ENCODE measurements at places on chromosomes 5 and 9.

DNA sequence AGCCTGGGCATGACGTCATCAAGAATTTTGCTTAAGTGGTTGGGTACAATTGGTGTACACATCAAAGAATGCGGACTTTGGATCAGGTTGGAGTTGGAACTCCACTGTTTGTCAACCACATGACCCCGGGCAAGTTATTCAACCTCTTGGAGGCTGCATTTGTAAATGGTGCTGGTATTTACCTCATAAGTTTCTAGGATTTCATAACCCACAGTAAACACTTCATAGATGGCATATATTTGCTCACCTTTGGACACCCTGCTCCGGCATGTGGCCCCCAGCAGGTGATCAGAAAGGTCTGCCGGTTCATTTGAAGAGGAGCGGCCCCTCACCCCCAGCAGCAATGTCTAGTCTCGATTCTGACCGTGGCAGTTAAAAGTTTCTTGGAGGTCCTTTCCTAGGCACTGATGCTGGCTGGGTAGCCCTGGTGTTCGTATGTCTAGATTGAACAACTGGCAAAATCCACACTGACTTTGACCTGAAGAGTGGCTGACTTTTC, 60.6 kb downstream of the IL6ST start:
- no peak for DNase-seq

DNA sequence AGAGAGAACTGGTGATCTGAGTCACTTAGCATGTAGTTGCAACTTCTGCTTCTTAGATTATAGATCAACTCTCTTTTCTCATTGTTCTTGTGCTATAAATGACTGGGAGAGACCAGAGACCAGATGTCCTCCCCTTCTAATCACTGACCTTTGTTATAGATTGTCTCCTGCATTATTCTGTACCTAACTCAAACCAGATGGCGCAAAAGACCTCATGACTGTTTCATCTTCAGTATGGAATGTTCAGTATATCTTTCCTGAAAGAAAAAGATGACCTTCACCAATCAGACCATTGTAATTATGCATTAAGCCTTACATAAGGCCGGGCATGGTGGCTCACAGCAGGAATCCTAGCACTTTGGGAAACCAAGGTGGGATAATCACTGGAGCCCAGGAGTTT, 30.5 kb upstream of the ADAM19 start:
- DNase-seq, result no peak

DNA sequence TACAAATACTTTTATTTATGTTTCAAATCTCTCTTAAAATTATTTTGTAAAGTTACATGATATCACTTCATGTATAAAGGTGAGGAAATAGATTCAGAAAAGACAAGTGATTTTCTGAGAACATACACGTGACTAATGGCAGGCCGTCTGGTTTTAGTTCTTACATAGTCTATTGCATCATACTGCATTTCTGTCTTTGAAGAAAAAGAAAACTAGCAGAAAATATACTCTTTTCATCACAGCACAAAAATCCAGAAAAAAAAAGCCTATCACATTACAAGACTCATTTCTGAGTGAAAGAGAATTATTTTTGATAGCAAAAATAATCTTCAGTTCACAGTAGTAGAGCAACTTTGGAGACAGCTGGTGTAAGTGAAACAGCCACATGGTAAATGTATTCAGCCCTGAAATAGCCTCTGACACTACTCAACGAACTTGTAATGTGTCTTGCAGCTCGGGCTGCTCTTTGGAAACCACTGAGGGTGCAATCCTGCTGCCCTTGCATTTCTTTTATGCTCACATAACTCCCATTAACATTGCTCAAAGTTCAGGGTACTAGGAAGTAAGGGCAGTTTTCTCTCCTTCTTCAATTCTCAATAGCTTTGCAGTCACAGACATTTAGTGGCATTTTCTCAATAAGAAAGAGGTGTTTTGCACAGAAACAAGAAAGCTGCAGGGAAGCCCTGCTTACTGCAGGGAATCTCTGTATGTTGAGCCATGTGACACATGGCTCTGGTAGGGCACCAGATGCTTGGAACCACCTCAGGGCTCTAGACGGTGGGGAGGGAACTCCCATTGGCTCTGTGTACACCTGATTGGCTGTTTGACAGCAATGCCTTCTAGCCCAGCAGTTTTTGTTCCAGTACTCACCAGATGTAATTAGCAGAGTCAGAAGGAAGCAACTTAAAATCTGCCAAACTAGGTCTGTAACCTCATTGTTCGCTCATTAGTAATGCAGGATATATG, 845.3 kb upstream of the PTPRD start:
- DNase-seq, result no peak

- DNase-seq, result no peak
Measured at GRCh38 chr5:145236127-145236526, 599.0 kb downstream of the PRELID2 start.

DNA sequence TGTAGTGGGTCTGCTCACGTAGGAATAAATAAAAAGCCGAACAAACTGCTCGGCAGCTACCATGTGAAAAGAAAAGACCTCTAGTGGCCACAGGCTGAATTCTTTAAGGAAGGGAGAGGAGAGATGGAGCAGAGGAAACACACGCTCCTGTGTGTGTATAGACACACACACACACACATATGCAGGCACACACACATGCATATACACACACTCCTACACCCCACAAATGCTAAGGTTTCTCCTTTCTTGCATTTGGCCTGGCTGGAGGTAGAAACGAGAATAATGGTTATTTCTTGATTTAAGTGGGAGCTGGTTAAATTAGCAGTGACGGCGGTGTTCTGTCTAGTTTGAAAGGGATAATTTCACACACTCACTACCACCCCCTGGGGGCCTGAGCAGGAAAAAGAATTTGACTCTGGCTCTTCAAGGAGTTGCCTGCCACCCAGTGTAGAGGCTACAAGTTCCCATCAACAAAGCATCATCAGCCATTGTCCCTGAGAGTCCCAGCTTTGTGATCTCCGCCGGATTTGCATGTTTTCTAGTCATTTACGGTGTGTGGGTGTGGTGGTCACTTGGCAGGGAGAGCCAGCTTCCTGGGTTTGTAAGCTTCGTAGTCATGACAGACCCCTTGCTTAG, at the start of gene INSYN2B:
TSS of gene INSYN2B (minus strand) at position 78 of the 636 bp plus-strand sequence. CDS start 96,597 bp downstream, outside the sequence.
- DNase-seq, result peak; percentile 4

- no peak for DNase-seq
Measured at GRCh38 chr5:151037561-151038411, 17.4 kb downstream of the GPX3 start.

DNA sequence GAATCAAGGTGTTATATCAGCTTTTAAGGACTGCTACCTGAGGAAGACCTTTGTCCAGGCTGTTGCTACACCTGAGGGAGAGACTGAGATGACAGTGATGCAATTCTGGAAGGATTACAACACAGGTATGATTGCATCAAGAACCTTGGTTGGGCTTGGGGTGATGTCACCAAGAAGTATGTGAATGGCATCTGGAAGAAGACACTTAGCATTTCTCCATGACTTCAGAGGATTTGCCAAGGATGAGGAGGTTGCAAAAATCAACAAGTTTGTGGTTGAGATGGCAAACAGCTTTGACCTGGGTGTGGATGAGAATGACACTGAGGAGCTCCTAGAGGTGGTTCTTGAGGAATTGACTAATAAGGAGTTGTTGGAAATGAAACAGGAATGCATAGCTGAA, 67.9 kb upstream of the PANK3 start:
- no peak for DNase-seq

- no peak for DNase-seq
Measured at GRCh38 chr5:129067745-129068144, 26.8 kb upstream of the ISOC1 start.

DNA sequence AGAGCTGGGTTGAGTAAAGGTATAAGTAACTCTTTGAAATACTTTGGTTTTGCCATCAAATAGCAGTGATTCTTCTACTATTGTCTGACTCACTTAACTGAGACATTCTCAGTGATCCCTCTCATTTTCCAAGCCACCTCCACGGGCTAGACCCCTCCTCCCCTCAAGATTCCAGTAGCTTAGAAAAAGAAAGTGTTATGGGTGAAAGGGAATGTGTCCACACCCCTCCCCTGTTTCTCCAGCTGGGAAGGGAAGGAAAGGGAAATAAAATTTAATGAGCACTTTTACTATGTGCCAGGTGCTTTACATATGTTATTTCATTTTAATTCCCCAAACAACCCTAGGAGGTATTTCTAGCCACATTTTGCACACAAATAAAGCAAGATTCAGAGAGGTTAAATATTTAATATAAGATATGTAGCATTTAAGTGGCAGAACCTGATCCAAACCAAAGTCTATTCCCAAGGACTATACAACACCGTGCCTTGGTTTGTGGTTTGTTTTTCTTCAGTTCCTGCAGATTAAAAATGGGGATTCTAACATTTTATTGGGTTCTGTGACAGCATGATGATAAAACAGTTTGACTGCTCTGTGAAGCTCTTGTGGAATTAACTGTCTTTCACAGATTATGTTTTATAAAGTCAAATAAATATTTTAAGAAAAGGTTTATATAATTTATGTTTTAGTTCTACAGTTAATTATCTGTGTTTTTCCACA, 135.9 kb downstream of the ZSWIM6 start:
- DNase-seq, result no peak

DNA sequence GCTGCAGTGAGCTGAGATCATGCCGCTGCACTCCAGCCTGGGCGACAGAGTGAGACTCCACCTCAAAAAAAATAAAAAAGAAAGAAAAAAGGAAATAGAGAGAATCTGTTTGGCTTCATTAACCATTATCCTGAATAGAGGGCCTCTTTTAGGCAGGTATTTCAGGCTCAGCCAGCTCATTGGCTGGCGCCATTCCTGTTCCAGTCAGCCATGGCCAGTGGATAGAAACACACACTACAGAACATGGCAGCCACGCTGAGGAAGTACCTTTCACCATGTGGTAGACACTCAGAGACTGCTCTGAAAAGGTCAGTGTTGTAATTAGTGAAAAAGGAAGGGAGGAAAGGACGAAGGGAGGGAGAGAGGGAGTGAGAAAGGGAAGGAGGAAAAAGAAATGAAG, 340.0 kb upstream of the ACTBL2 start:
- DNase-seq, result no peak

GRCh38 chr5:143752165-143752850, 59.7 kb upstream of the HMHB1 start:
- DNase-seq, result no peak

DNA sequence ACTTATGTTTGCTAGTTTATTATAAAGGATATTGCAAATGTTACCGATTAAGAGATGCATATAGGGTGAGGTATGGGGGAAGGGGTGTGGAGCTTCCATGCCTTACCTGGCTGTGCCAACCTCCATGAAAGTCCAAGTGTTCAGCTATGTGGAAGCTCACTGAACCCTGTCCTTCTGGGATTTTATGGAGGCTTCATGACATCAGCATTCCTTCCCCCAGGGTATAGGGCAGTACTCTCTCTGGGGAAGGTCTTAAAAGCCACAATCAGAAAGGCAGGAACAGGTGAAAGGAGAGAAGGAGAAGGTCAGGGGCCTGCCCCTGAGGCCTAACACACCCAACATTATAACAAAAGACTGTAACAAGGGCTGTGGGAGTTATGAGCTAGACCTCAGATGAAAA, 592.6 kb downstream of the PDE4D start:
- no peak for DNase-seq

DNA sequence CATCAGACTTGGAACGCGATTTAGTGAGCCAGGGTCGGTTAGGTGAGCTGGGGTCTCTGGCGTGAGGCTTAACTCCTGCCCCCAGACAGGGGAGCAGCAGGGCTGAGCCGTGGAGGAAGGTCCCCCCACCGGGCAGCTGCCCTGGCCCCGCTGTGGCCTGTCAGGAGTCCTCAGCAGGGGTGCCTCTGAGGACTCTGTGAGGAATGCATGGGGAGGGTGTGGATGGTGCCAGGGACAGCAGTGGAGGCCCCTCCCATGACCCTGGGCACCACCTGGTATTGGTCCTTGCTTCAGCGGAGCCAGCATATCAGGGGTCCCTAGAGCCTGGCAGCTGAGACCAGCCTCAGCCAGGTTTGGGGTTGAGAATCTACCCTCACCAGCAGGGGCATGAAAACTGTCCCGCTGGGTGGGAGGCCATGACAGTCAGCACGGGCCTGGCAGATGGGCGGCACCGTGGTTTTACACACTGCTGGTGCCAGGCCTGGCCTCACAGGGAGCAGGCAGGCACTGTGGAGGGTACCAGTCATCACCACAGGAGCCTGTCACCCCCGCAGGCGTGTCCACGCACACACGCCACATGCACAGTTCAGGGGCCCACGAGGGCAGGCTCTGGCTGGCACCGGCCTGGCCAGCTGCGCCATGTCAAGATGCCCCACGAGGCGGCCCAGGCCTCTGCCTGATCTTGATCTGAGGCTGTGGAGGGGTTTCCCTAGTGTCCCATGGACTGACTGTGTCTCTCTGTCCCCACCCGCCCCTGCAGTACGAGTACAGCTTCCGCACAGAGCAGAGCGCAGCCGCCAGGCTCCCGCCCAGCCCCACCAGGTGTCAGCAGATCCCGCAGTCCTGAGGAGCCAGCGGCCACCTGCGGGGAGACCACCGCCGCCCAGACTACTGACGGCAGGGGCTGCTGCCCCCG, 111.1 kb upstream of the LMX1B start:
- no peak for DNase-seq

- DNase-seq, result no peak
Measured at GRCh38 chr5:112186401-112186990, 232.6 kb downstream of the EPB41L4A start.

DNA sequence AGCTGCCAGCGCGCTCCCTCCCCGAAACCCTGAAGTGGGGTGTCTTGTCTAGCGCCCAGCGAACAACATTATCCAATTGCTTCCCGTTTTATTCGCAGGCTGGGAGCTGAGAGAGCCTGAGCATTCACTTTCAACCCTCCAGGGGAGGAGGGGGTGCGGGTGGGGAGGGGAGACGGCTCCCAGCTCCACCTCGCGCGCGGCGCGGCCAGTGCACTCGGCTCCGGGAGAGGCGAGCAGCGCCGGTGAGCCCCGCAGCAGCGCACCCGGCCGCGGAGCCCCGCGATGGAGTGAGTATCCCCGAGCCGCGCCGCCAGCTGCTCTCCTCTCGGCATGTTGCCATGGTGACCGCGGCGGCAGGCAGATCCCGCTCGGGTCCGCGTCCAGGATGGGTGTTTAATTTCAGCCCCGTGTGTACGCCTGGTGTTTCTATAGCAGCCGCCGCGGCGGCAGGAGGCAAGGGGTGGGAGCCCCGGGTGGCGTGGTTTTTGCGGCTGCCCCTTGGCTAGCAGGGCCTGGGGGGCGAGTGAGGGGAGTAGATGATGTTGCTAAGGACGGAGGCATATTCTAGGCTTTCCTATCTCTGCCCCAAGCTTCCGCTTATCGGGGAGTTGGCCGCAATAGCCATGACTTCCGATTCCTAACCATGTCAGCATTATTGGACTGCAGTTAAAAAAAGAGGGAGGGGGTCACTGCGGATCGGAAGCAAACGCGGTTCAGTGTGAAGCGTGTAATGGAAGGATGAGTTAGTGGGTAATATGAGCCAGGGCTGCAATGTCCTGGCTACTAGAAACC, 139.2 kb upstream of the PALM2AKAP2 start:
- DNase-seq, result no peak

Data from stimulated activated CD8-positive, alpha-beta memory T cell treated with anti-CD3 and anti-CD28 coated beads, Interleukin-4, amount 100 ng/mL, for 24 hours (primary cell).